ENCODE measurements at places on chromosomes 6 and 20.

GRCh38 chr20:47204008-47204849 is 152.3 kb downstream of the ZMYND8 start:
- no peak for DNase-seq

GRCh38 chr20:58665606-58666005 is 14.5 kb downstream of the STX16 start:
- DNase-seq: no peak

DNA sequence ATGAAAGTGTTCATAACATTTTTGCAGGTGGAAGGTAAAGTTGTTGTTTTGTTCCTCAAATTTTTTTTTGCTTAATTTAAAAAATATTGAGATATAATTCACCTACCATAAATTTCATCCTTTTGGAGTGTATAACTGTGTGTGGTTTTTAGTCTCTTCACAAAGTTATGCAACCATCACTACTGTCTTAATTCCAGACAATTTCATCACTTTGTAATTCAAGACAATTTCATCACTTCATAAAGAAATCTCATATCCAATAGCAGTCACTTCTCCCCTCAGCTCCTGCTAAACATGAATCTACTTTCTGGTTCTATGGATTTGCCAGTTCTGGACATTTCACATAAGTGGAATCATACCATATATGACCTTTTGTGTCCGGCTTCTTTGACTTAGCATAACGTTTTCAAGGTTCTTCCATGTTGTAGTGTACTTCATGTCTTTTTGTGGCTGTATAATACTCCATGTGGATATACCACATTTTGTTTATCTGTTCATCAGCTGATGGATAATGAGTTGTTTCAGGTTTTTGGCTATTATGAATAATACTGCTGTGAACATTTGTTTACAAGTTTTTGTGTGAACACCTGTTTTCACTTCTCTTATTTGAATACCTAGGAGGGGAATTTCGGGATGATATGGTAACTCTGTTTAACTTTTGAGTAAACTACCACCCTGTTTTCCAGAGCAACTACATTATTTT is 18.8 kb downstream of the ZFAND3 start:
- DNase-seq: no peak

DNA sequence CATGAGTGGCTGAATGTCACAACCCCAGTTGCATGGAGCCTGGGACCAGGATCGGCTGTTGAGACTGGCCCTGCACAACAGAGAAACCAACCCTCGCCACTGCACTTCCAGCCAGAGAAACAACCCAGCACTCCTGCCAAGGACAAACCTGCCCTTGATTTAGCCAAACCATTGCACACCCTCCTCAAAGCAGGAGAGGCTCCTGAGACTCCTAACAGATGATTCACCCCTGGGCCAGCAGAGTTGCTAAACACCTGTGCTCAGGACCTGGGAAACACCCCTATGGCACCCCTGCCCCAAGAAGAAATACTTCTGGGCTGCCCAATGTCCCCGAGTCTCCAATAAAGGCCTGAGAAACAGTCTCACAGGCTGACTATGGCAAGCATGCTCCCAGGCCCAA is 17.8 kb downstream of the WDR27 start:
- no peak for DNase-seq

GRCh38 chr20:52859156-52859876 is 112.8 kb upstream of the TSHZ2 start:
- no peak for DNase-seq

- no peak for DNase-seq
Measured at GRCh38 chr6:1296079-1296478, 15.8 kb upstream of the FOXQ1 start.

- DNase-seq: no peak
Measured at GRCh38 chr6:163526346-163526745, 111.8 kb downstream of the QKI start.

- DNase-seq: no peak
Measured at GRCh38 chr6:34497411-34497810, 31.5 kb downstream of the PACSIN1 start.

DNA sequence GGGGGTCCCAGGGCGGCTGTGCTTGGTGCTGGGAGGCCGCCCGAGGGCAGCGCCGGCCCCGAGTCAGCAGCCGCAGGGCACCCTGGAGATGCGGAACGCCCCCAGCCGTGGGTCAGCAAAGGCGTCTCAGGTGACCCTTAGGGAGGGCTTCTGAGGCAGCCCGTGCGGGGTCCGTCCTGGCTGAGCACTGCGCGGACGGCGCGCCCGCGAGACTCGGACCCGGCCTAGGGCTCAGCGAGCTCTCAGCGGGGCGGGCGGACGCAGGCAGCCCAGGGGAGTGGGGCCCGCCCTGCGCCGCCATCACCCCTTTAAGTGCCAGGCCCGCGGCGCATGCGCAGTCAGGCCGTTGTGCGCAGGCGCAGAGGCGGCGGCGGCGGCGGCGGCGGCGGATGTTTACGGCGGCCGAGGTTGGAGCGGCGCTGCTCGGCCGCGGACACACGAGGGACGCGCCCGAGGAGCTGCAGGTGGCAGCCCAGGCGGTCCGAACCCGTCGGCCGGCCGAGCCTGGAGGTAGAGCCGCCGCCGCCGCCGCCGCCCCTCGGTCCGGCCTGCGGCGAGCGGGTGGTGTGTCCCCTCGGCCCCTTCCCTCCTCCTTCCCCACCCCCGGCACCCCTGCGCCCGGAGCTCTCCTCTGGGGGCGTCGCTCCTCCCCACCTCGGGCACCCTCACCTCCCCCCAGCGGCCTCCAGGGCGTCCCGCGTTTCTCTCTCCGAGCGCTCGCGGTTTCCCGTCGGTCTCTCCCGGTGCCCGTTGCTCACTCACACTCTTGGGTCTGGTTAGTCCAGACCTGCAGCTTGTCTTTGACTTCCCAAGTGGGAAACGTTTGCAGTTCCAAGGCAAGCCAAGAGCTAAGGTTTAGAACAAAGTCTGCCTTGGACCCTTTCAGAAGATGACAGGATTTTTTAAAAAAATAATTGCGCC is at the start of gene PCMTD2:
TSS of gene PCMTD2 (plus strand) at position 388 of the 921 bp plus-strand sequence. CDS start 4,218 bp downstream, outside the sequence.
- peak; percentile 88 for DNase-seq

GRCh38 chr6:79613912-79614311 is 17.2 kb upstream of the SH3BGRL2 start:
- DNase-seq: no peak

DNA sequence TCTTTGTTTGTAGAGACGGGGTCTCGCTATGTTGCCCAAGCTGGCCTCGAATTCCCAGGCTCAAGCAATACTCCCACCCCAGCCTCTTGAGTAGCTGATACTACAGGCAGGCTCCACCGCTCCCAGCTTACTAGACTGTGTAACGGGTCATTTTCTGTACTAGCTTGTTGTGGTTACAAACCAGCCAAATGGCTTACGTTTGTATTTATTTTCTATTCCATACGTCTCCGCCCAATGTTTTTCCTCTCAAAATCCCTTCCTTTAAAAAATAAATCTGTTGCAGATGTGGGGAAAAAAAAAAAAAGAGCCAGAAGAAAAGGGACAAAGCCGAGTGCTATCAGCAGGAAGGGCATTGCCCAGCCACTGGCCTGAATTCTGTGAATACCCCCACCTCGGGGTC is 41.6 kb downstream of the PRND start:
- no peak for DNase-seq

DNA sequence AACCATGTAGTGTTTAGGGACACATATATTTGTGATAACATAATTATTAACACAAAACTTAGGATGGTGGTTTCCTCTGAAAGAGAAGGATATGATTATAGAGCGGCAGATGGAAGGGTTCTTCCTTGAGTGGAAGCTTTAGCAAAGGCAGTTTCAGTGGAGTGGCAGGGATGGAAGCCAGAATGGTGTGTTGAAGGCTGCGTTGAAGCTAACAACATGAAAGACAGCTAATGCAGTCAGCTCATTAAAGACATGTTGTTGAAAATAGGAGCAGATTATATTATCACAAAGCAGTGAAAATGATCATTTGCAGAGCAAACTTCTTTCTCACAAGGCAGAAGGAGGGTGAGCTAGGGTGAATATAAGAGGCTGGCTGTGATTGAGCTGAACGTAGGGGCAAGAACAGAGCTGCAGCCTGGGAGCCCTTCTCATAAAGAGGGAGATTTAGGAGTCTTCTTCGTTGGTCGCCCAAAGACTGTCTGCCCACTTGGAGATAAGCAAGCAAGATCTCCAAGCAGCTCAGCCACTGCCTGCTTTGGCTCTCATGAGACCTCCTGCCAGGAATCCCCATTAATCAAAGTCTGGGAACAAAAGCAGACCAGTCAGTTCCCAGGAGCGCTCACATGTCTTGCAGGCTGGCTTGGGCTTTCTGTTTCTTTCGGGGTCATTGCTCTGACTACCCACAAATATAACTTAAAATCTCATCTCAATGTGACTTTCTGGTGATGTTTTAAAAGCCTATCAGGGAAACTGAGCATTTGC is 2.6 kb upstream of the ANKRD6 start:
- no peak for DNase-seq

DNA sequence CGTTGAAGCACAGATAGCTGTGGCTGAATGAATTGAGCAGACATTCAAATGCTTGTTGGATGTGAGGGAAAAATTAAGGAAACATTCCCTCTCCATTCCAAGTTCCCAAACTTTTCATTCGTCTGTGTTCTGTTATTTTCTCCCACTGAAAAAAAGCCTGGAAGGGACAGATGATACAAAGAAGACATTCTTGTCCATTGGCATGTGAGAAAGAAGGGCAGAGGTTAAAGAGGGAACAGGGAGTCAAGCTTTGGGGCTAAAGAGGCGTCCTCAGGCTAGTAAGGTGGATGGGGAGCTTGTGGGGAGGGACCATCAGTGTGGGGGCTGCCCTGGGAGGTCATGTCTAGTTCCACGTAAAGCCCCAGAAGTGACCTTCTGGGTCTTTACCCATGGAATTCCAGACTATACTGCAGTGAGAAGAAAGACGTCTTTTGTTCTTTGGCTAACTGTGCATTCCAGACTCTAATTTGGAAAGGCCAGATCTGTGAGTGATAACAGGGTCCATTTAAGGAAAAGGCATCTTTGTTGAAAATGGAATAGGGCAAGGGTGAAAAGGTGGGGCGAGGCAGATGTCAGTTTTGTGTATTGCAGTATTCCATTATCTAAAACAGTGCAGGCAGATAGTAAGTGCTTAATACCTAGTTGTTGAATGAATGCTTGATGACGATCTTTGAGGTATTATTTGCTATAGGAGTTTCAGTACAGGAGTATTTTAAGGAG is 117.5 kb downstream of the SOX4 start:
- DNase-seq: no peak

GRCh38 chr20:48364688-48365421 is 462.9 kb downstream of the PREX1 start:
- DNase-seq: no peak

GRCh38 chr20:19511931-19512330 is 246.1 kb upstream of the RIN2 start:
- peak; percentile 7 for DNase-seq

DNA sequence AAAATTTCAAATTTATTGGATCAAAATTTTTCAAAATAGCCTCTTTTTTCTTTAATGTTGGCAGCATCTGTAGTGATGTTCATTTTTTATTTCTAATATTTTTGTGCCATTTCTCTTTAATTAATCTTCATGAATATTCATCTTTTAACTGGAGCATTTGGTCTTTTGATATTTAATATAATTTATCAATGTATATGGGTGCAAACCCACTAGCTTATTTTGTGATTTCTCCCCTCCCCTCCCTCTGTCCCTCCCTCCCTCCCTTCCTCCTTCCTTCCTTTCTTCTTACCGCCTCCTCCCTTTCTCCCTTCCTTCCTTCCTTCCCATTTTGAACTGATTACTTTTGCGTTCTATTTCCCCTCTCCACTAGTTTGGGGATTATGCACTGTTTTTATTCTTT is 49.2 kb downstream of the TGM2 start:
- no peak for DNase-seq

GRCh38 chr6:134821928-134822864 is 127.7 kb downstream of the ALDH8A1 start:
- no peak for DNase-seq

- DNase-seq: no peak
Measured at GRCh38 chr6:45812922-45813321, 202.7 kb downstream of the CLIC5 start.

DNA sequence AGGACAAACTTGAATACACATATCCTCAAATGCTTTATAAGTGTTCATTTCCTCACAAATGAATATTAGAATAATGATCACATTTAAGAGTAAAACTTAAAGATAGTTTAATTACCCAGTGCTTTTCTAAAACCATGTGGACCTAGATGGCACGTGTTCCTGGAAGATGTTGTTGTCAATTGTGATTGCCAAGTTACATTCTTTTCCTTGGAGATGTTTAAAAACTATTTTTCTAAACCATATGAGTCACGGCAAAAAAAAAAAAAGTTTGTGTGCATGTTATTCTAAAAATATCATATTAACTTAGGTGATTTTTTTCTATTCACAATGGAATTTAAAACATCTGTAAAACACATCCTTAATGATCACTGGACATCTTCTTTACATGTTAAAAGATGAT is 51.1 kb downstream of the RCAN2 start:
- no peak for DNase-seq

DNA sequence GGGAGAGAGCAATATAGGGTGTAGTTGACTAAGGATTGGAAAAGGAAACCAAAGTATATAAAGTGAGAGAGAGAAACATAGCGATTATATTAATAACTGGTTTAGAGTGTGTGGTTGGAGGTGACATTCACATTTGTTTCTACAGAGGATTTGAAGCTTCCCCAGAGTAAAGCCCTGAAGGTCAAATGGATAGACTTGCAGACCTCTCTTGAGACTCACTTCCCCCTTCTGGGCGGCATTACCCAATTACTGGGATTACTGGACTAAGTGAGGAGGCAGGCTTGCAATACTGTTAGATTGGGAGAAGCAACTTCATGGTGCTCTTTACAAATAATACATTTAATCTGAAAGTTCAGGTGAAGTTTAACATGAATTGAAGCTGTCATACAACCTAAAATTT is 10.7 kb downstream of the FIG4 start:
- no peak for DNase-seq

DNA sequence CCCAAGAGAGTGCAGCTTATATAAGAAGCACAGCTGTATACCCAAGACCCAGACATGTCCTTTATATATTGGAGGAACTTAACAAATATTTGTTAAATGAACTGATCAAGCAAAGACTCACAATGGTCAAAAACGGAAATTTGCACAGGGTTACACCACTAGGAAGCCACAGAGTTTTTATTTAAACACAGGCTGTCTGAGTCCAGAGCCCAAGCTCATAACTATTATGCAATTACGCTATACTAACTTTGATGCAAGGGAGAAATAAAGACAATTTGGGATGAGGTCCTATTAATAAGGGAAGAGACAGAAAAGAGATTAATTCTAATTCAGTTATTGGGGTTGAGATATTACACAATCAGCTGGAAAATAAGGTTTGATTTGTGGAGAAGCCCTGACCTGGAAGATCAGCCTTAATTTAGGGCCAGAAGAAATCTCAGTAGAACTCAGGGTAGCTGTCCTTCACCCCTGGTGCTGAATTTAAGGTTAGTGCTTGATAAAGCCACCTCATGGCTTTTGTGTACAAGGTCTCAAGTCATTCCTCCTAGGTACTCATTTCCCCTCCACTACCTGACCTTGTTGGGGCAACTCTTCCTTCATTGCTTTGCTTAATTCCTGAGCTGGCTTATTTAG is 10.5 kb upstream of the ZNF334 start:
- peak; percentile 28 for DNase-seq
